ENCODE measurements at places on chromosomes 2 and 18. TPM values are rescaled to one million over a fixed set of nuclear protein-coding genes. Genes with fewer than 3 reads are reported as not detected.

DNA sequence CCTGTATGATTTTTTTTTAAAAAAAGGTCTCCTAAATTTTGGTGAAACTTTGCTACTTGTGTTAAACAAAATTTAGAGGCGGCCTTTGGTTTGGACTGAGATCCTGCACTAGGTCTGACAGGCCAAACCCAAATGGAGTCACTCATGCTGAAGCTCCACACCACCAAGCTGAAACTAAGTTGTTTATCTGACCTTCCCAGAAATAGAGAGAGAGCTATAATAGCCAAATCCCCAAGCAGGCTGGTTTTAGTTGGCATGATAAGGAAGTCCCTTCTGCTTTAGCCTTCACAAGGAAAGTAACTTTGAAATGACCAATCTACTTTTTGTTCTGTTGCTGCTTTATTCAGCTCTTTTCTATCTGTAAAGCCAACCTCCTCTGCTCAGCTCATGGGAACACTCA lies 17.1 kb upstream of the THUMPD2 start:
- DNase-seq = no peak

SEMA4C gene
- total RNA-seq = 54.9 TPM

GRCh38 chr2:165348441-165348840 lies 109.2 kb downstream of the SCN2A start:
- DNase-seq = no peak

B3GNT7 gene
- total RNA-seq = 1.2 TPM

LCT gene
- total RNA-seq = not detected

GRCh38 chr2:39696101-39696553 lies 30.4 kb downstream of the TMEM178A start:
- no peak for DNase-seq

TDRD15 gene
- total RNA-seq = 3.0 TPM

GRCh38 chr2:204282525-204282924 lies 262.8 kb upstream of the PARD3B start:
- DNase-seq = no peak

G6PC2 gene
- not detected for total RNA-seq

DNA sequence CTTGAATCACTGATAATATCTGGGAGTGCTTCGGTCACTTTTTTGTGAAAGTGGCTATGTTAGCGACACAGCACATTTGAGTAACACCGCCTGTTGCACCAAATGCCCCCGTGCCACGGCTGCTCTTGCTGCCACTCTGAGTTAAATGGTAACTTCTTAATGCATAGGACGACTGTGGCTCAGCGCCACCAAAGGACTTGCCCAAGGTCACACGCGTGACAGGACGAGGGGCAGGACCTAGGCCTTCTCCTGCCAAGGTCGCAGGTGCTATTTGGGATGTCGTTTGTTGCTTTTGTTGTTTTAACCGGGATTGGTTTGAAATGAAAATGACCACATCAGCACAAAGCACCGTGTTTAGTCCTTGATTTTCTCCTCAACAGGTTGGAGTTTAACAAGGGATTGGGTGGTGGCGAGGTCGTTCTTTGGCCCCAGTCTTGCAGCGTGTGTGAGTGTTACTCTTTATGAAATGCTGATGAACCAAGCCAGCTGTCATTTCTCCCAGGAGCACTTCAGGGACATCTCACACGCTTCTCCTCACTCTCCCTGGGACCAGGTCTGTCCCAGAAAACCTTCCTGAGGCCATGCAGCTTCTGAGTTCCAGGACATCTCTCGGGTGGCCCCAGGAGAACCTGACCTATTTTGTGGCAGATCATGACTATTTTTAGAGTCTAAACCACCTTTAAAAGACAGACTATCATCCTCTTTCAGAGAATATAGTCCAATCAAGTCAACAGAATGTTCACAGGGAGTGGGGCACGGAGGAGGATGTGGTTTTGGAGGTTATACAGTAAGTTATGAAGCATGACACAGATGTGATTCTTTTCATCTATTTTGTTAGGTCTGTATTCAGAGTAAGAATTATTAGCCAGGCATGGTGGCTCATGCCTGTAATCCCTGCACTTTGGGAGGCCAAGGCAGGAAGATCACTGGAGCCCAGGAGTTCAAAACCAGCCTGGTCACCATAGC lies 49.9 kb downstream of the MTCL1 start:
- no peak for DNase-seq

DNA sequence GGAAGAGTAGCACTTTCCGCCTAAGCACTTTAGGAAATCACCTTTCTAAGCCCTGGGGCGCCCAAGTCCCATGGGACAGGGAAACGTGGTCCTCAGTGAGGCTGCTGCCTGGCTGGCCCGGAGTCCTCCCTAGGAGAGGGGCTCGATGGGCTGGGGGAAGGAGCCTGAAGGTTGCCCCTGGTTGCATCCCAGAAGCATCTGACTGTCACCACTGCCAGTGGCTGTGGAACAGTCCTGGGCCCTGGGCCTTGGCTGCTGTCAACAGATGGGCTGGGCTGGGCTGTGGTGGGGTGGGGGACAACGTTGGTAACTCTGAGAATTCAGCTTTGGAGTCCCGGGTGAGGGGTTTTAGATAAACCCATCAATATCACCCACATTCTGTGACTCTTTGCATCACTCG lies 22.5 kb downstream of the ASB1 start:
- DNase-seq = no peak

DNA sequence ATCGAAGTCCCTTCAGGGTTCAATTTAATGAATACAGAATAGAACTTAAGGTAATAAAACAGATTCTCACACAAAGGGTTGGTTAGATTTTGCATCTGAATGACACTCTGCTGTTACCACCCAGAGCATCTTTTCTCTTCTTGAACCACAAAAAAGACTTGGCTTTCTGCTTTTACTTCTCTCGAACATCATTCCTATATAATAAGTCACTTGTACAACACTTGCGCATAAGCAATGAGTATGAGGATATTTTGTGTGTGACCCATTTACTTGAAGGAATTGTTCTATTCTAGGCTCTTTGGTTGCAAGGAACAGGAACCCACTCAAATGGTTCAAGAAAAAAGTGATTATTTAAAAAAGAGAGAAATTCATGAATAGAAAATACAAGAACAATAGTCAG lies 126.2 kb downstream of the NUP35 start:
- DNase-seq = no peak

DNA sequence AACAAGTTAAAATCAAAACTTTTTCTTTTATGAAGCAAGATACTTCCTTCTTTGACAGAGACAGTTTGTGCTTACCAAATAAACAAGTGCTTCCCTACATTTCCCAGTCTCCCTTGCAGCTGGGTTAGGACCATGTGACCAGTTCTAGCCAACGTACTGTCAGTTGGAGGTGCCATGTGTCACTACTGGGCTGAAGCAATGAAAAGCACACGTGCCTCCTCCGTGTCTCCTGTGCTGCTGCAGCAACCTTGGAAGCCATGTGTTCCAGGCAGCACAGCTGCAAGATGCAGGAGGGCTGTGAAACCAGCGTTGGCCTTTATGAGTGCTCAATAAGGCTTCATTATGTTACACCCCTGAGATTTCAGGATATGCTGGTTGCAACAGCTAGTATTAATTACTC lies 93.2 kb downstream of the DHRS9 start:
- no peak for DNase-seq

DNA sequence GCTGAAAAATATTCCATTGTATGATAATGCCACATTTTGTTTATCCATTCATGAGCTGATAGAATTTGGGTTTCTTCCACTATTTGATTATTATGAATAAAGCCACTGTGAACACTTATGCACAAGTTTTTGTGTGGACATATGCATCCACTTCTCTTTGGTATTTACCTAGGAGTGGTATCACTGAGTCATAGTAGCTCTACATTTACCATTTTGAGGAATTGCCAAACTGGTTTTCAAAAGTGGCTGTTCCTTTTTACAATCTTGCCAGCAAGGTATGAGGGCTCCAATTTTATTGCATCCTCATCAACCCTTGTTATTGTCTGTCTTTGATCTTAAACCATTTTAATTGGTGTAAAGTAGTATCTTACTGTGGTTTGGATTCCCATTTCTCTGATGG lies 13.3 kb upstream of the EHBP1 start:
- DNase-seq = no peak

- no peak for DNase-seq
Measured at GRCh38 chr2:27856386-27856785, 33.8 kb downstream of the RBKS start.

- DNase-seq = no peak
Measured at GRCh38 chr2:219002395-219003266, 9.4 kb upstream of the CRYBA2 start.

DNA sequence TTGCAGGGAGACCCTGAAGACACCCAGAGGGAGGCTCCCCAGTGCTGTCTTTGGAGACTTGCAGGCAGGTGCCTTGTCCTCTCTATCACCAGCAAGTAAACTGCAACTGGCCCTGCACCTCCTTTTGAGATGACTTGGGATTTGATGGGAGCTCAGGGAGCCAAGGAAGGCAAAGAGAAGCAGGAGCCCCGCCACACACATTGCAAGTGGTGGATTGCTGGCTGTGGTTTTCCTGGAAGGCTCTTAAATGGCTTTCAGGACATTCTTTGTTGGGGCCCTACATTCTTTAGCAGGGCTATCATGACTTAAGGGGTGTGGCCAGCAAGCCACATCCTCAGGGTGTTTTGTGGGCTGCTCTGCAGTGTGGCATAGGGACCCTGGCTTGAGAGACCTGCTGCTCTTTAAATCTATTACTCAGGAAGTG lies 39.9 kb upstream of the CDC42EP3 start:
- no peak for DNase-seq

DNA sequence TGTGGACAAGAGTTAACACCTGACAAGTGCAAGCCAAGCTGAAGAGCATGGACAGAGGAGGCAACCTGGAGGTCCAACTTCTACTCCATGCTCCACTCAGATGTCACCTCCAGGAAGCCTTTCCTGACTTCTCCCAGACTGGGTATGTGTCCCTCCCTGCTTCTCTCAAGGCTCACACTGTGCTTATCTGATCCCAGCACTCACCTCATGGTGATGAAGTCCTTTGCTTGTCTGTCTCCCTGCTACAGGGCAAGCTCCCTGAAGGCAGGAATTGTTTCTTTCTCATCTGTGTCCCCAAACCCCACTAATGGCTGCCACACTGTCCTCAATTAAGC lies 2.7 kb upstream of the SLC30A3 start:
- no peak for DNase-seq

Data from occipital lobe (tissue), 3 donors.